T-helper 2 cell treated with Interferon-gamma antibody and Interleukin-4, amounts not matched to agents 5 μg/mL and 100 μg/mL, for 36 hours (primary cell): ENCODE measurements at places on chromosomes 7 and 10.

- DNase-seq: no peak
Measured at GRCh38 chr10:1570416-1571051, 166.8 kb downstream of the ADARB2 start.

- no peak for DNase-seq
Measured at GRCh38 chr10:27911011-27911410, 87.9 kb downstream of the ODAD2 start.

DNA sequence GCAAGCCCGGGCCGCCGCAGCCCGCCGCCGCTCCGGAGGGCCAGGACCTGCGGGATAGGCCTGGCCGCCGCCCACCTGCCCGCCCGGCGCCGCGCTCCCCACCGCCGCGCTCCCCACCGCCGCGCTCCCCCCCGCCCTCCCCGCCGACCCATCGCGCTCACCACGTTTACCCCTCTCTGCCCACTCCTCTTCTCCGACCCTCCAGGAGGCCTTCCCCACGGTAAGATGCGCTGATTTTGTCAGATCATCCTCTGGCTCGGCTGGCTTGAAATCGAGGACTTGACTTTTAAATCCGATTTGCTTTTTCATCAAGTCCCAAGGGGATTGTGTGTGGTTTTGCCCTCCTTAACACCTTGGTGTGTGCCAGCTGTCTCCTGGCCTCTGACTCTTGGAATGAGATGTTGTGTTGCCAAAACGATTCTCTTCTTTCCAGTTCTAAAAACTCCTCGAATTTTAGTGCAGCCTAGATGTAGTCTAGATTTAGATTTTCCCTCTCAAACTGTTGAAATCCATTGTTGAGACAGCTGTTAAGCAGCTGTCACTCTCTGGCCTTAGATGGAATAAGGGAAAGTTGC is 738 bp downstream of the POM121 start:
- no peak for DNase-seq

DNA sequence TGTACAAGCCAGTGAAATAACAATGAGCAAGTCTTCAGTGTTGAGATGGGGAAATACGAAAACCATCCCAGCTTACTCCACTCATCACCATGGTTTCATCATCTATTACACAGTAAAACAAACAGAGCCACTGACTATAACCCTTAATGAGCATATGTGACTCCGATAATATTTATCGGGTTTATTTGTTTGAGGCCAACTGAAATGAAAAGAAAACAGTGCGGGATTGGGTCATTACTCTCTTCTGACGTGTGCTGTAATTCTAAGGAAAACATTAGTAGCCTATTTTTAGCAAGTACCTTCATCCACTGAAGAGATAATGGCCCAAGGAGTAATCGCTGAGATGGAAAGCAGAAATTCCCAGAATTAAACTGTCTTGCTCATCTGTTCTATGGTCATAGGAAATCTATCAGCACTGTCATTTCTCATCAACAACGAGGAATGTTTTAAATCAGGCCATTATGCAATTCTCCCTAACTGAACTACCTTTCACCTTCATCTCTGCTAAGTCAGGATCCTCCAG is 716.5 kb downstream of the INHBA start:
- DNase-seq: no peak

- DNase-seq: no peak
Measured at GRCh38 chr7:66206119-66206933, 1.2 kb downstream of the TPST1 start.

GRCh38 chr10:127939786-127940330 is 33.0 kb downstream of the PTPRE start:
- DNase-seq: no peak

- no peak for DNase-seq
Measured at GRCh38 chr7:97346349-97346748, 228.9 kb downstream of the SDHAF3 start.

GRCh38 chr7:113392421-113392820 is 274.1 kb upstream of the SMIM30 start:
- DNase-seq: no peak

GRCh38 chr7:133081119-133081598 is 731 bp downstream of the CHCHD3 start:
- peak; percentile 7 for DNase-seq

GRCh38 chr7:35380739-35381224 is 126.9 kb upstream of the TBX20 start:
- no peak for DNase-seq

- DNase-seq: peak; percentile 69
Measured at GRCh38 chr7:92955081-92955480, 118.7 kb upstream of the CDK6 start.

DNA sequence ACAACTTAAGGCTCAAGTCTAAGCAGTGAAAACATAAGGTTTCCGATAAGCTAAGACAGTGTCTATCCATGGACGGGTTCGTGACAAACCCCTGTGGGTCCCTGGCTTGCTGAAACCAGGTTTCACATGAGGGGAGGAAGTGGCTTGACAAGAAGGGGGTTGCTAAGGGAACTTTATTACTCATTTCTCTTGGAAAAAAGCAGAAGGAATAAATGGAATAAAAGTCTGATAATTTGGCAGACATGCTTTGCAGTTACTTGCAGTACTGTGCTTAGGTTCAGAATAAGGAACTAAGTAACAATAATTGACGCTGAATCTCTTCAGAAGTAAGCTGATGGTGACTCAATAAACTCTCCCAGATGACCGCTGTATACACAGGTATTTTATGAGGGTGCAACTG is 34.7 kb downstream of the RBM17 start:
- no peak for DNase-seq

DNA sequence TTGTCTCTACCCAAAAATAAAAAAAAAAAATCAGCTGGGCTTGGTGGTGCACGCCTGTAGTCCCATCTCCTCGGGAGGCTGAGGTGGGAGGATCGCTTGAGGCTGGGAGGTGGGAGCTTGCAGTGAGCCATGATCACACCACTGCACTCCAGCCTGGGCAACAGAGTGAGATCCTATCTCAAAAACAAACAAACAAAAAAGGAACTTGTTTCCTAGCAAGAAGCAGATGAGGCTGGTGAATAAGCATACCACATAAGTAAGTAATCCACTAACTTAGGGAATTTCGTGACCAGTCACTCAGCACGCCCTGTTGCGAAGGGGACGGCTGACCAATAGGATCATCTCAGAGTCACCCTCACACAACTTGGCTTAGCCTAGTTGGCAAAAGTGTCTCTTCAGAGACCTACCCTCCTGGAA is 64.6 kb downstream of the CUX1 start:
- DNase-seq: no peak

DNA sequence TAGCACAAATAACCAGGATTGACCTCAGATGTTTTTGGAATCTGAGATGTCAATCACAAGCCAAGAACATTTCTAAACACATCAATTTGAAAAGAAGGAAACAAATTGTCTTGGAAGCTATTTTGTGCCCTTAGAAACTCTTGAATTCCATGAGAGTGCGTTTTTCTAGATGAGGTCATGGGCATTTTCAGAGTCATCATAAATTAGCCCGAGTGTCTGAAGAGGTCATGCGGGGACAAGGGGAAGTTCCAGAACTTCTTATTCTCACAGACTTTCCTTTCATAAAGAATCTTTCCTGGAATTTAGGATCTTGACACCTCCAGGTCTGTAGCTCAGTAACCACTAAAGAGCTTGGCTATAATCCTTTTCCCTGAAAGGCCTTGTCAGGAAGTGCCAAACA is 28.2 kb downstream of the IL2RA start:
- peak; percentile 1 for DNase-seq

- DNase-seq: no peak
Measured at GRCh38 chr10:25627606-25628005, 306.4 kb upstream of the MYO3A start.

DNA sequence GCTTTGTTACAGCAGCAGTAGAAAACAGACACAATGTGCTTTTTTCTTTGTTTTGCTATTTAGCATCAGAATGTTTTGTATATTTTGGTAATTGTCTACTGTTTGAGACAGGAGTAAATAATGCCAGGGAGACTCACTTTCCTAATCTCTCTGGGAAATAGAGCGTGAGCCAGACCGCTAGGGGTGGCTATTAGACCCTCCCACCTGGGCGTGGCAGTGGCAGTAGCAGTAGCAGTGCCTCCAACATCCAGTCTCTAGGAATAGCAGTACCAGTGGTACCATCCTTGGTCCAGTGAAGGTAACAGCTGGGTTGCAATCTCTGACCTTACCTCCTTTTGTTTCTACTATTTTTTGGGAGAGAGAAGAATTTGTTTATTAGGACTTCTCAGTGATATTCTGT is 165.7 kb upstream of the MAGI2 start:
- no peak for DNase-seq

DNA sequence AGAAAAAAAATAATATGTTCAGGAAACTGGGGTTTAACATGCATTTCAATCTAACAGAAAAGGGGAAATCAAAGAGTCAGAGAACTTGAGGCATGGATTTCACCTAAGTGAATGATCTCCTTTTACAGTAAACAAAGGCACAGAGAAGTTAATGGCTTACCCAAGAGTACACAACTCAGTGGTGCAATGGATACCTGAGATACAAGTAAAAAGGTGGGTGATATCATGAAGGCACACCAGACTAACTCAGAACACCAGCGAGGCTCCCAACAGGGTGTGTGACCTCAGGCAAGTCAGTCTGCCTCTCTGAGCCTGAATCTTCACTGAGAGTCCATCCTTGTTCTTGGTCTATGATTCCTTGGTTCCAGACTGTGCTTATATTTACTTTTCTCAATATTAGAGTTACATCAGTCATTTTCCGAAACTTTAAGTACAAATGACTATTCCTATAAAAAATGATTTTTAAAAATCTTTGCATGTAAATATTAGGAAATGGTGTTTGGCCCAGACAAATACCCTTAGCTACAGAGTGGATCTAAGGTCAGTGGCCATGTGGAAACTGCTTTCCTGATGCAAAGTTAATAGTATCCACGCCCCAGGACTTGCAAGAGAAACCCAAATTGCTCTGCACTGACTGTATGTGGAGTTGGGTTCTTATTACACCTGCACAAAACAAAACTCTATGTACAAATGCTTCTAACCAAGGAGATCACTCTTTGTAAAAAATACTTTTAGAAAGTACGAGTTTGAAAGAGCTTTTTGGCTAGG is 282.8 kb upstream of the IMMP2L start:
- DNase-seq: no peak

GRCh38 chr10:102327002-102327401 is 68.5 kb upstream of the NFKB2 start:
- no peak for DNase-seq

DNA sequence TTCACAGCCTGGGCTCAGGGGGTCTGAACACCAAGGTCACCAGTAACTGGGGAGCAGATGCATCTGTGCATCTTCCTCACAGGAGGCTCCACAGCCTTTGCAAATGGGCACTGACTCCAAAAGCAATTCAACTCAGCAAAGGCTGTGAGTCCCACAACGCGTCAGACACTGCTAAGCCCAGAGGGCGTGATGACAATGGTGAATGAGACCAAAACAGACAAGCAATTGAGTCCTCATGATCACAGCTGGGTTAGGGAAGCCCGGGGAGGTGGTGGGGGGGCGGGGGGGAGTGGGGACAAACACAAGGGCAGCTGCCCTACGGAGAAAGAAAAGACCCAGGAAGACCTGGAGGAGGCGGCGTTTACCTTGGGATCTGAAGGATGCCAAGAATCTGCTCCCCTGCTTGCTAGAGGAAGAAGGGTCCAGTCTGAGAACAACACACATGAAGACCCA is 61.6 kb upstream of the RNF32 start:
- no peak for DNase-seq

GRCh38 chr7:94451187-94451586 is 56.5 kb downstream of the COL1A2 start:
- DNase-seq: no peak

DNA sequence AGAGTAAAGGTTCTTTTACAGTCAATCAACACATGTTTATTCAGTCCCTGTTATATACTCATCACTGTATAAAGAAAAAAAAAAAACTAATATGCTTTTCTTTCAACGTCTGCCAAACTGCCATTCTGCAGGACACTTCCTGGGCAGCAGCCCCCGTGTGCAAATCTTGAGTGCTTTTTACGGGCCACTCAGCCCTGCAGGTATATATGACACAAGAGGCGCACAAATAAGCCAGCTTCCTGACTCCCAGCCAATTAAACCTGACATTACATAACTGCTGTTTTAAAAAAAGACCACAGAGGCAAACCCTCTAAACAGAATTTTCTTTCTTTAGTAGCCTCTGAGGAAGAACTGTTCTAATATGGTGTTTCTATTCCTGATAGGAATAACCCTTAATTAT is 263.0 kb upstream of the NEBL start:
- DNase-seq: no peak

- no peak for DNase-seq
Measured at GRCh38 chr10:130141878-130142277, 5.7 kb downstream of the GLRX3 start.

DNA sequence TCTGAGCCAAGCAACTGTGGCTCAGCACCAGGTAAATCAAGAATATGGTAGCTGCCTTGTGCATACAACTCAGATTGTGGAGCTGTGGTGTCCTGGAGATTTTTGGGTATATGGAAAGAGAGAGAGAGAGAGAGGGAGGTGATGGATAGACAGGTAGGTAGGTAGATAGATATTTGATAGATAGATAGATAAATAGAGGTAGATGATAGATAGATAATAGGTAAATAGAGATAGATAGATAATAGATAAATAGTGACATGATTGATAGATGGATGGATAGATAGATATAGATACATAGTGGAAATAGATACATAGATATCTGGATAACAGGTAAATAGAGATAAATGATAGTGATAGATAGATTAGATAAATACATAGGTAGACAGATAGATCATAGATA is 206.3 kb downstream of the KLF6 start:
- no peak for DNase-seq

DNA sequence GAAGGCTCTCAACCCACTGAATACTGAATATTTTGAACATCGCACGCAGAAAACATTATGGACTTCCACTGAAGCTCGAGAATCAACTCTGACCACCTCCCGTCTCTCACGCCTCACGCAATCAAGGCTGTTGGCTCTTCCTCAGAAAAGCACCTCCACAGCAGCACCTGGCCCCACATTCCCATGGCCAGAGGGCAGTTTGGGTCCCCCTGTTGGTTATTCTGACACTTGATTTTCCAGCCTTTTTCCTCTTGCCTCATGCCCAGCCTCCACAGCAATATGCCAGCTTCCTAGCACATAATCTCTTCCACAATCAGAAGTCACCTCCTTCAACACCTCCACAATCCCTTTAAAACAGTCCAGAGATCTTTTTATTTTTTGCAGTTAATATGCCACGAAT is 55.9 kb downstream of the SVOPL start:
- DNase-seq: no peak

GRCh38 chr7:22729180-22729825 is 2.3 kb downstream of the IL6 start:
- DNase-seq: no peak

DNA sequence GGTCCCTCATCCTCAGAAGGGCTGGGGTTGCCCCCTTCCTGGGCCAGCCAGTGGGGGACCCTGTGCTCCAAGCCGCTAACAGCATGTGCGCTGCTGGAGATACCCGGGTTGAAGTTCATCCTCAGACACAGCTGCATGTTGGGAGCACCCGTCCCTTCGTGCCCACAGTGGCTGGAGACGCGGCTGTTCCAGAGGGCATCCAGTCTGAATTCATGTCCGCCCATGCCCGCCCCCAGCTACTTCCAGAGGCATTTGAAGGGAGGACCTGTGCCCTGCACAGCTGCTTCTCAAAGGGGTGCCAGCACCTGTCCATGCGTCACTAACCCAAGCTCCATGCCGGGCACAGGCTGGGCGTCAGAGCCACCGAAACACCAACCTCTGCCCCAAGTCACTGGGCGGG is 68.1 kb upstream of the ADGRA1 start:
- no peak for DNase-seq

- DNase-seq: no peak
Measured at GRCh38 chr7:49776994-49777393, 3.6 kb downstream of the VWC2 start.

- DNase-seq: no peak
Measured at GRCh38 chr7:70571403-70571934, 560.5 kb upstream of the GALNT17 start.
